Posterior vena cava (tissue), 2 donors: ENCODE measurements at places on chromosomes 13 and 19. TPM values are rescaled to one million over a fixed set of nuclear protein-coding genes. Genes with fewer than 3 reads are reported as not detected.

- DNase-seq = no peak
These were observed 202.6 kb upstream of the SOX21 start for GRCh38 chr13:94914895-94915294.

DNA sequence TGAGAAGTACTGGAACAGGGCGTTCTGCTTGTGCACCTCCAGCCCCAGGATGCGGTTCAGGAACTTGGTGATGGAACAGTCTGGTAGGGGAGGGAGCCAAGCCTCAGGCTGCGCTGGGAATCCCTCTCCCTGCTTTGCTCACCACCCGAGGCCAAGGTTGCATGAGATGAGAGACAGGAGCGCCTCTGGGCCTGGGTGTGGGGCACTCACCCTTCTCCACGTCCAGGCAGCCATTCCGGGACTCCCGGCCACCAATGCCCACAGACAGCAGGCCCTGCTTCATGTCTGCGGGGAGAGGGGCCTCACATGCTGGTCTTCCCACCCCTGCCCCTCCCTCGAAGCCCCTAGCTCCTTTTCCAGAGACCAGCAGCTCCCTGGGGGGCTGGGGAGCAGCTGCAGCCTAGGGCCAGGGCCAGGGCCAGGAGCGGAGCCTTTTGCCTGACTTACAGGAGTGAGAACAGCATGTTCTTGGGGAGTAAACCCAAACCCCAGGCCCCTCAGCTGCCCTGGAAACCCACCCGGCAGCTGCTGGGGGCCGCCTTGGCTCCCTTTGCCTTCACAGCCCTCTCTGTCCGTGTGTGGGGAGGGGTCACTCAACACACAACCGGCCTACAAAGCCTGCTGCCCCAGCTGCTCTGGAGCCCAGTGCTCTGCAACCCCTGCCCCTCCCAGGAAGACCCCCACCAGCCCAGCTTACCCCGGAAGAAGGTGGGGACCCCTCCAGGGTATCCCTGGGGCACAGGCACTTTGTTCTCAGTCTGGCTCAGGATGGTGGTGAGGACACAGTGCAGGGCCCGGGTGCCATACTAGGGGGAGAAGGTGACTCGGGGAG, 7.2 kb downstream of the GPX4 start:
- peak; percentile 82 for DNase-seq

- DNase-seq = no peak
These were observed 158.5 kb downstream of the TUBA3C start for GRCh38 chr13:19023115-19023514.

DNA sequence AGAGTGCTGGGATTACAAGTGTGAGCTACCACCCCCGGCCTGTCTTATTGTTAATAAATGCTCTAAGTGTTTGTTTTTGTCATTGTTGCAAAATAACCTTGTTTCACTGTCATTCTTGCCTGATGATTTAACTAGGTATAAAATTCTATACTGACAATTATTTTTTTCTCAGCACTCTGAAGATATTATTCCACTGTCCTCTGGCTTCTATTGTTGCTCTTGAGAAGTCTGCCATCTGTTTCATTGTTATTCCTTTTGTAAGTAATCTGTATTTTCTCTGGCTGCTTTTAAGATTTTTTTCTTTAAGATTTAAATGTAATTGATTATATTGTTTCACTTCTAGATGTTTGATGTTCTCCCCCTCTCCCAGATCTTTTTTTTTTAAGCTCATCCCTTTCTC, 17.6 kb downstream of the ZNF420 start:
- DNase-seq = no peak

GRCh38 chr13:45036206-45036605, 46.9 kb downstream of the GPALPP1 start:
- DNase-seq = no peak

DNA sequence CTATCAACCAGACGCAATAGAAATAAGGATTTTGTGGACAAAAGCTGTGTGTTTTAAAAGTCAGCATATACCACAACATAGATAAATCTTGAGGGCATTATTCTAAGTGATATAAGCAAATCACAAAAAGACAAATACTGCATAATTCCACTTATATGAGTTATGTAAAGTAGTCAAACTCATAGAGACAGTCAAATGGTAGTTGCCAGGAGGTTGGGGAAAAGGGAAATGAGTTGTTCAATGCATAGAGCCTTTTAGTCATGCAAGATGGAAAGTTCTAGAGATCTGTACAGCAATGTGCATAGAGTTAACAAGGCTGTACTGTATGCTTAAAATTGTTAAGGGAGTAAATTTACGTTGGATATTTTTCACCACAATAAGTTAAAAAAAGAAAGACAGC, 244.7 kb downstream of the DCT start:
- DNase-seq = no peak

DNA sequence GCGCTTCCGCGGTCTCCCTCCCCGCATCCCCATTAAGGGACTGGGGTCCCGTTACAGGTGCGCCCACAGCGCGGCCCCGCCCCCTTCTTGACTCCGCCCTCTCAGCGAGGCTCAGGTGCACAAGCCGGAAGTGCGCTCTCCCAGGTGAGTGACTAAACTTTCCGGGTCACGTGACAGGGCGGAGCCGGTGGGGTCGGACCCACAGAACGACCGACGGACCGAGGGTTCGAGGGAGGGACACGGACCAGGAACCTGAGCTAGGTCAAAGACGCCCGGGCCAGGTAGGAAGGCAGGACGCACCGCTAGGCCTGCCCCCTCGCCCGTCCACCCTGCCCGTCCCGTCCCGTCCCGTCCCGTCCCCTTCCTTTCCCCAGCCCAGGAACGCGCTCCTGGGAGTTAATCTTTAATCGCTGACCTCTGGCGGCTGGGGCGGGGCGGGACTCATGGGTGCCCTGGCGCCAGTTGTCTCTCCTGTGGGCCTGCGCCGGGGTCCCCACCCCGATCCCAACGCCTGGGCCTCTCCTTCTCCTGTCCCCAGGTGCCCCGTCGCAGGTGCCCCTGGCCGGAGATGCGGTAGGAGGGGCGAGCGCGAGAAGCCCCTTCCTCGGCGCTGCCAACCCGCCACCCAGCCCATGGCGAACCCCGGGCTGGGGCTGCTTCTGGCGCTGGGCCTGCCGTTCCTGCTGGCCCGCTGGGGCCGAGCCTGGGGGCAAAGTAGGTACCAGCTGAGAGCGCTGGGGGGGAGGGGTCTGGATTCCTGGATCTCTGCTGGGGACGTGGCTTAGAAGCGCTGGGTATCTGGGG, at the start of gene CRB3:
Gene CRB3, plus strand, starts transcription at position 202 of the 804 bp plus-strand sequence. Its CDS starts 431 bp downstream, at position 633.
- DNase-seq = no peak

- DNase-seq = no peak
These were observed 8.5 kb downstream of the ARID3A start for GRCh38 chr19:934197-934840.

Gene CACNG6
- total RNA-seq = not detected

Gene CBARP
- total RNA-seq = 2.7 TPM

Gene ZNF575
- 3.4 TPM for total RNA-seq

Gene ARID3A
- total RNA-seq = 6.3 TPM

Gene ZSWIM9
- total RNA-seq = 6.1 TPM

Gene OR10H1
- 0.09 TPM for total RNA-seq
